ENCODE measurements at places on chromosomes 13 and 19.
A peak's percentile ranks its signal among the peaks of the same experiment; 100 is the strongest.

GRCh38 chr13:43235028-43235427, 211.6 kb downstream of the DNAJC15 start:
- DNase-seq, result no peak

DNA sequence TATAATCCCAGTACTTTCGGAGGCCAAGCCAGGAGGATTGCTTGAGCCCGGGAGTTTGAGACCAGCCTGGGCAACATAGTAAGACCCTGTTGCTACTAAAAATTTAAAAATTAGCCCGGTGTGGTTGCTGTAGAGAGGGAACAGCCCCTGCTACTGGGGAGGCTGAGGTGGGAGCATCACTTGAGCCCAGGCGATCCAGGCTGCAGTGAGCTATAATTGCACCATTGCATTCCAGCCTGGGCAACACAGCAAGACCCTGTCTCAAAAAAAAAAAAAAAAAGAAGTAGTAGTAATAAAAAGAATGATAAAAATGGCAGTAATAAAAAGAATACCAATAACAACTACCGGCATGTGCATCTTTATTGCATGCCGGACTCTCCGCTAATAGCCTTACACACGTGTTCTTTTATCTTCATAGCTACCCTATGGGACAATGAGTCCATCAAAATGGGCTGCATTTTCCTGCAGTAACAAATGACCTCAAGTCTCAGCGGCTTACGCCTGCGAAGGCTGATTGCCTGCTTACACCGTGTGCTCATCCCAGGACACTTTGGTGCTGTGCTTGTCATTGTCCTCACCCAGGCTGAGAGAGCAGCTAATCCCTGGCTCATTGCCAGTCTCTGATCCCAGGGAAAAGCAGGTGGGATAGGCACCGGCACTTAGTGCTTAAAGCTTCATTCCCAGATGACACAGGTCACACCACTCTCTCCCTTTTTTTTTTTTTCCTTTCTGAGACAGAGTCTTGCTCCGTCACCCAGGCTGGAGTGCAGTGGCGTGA, 14.4 kb upstream of the SYCN start:
- no peak for DNase-seq

DNA sequence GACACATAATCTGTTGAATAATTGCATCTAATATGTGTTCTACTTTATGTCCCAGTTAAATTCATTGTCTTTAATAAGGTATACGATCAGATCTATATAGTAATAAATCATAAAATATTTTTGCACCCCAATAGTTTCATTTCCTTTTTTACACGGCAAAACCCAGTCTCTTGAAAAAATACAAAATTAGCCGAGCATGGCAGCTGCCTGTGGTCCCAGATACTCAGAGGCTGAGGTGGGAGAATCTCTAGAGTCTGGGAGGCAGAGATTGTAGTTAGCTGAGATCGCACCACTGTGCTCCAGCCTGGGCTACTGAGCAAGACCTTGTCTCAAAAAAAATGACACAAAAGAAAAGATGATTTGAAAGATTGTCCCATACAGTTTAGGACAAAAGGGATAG, 52.3 kb upstream of the PARP4 start:
- DNase-seq, result no peak

DNA sequence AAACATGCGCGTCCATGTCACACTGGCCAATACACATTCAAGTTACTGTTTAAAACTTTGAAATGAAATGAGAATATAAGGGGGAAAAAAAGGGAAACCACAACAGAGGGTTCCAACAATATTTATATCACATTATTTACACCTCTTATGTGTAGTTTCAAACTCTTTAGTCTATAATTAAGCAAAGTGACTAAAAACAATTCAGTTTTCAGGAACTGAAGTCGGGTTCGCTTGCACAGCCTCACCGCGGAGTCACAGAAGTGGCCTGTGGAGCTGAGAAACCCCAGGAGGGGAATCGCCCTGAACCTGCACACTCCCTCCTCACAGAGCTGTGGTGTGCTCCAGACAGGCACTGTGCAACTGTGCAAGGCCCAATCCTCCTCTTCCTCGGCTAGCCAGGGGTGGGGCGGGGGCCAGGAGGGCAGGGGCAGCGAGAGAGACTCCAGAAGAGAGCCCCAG, 75.9 kb downstream of the STK24 start:
- DNase-seq, result no peak

GRCh38 chr13:21753117-21753729, 82.3 kb downstream of the FGF9 start:
- no peak for DNase-seq

DNA sequence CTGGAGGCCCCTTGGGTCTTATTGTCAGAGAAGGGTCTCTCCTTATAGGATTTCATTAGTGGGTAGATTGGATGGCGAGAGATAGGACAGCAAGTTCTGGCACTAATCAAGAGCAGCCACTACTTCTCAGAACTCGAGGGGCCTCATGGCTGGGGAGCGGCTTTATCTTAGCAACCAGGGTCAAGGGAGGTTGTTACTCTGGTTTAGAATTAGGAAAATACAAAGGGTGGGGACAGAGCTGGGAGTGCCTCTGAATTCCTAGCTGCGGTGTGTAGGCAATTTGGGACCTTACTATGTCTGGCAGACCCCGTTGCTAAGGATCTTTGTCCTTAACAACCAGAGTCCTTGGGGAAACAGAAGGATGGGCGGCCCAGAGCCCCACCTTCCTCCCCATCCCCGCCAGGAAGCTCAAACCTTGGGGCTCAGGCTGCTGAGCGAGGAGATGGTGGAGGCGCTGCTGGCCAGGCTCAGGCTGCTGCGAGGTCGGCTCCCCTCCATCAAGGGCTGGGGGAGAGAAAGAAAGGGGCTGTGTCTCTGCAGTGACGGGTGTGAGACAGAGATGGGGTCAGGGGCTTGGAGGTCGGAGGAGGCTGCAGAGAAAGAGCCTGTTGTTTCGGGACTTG, 1.2 kb downstream of the PLEKHA4 start:
- DNase-seq, result peak; percentile 85

- DNase-seq, result no peak
These were observed 28.7 kb upstream of the CD33 start for GRCh38 chr19:51196181-51196580.

DNA sequence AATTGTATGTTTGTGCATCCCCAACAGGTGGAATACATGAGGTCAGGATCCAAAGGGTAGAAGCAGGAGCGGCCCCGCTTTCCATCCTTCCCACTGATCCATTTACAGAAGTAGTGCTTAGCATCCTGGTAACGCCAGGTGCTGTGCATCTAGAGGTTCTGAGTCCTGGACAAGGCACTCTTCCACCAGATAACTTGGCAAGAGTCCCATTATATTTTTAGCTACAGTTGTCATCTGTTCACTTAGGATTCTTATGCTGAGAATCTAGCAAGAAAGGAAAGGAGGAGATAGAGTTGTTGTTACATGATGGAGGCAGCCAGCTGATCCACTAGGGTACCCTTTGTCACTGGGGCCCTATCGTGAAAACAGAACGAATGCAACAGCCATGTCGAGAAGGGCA, 389.5 kb upstream of the ZNF507 start:
- no peak for DNase-seq

DNA sequence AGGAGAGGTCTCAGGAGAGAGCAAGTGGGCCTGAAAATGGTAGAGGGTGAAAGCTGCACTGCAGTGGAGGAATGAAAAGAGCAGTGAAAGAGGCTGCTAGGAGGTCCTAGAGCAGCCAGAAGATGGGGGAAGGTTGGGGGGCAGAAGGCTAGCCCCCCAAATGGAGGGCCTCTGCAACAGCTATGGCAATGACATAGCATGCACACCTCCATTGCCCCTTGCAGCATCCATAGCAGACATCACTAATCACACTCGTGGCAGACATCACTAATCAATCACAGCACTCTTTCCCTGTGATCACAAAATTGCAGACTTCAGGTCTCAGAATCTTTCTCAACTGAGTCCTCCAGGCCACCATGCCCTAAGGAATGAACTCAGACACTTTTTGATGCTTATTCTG, 21.9 kb downstream of the CCL25 start:
- no peak for DNase-seq

DNA sequence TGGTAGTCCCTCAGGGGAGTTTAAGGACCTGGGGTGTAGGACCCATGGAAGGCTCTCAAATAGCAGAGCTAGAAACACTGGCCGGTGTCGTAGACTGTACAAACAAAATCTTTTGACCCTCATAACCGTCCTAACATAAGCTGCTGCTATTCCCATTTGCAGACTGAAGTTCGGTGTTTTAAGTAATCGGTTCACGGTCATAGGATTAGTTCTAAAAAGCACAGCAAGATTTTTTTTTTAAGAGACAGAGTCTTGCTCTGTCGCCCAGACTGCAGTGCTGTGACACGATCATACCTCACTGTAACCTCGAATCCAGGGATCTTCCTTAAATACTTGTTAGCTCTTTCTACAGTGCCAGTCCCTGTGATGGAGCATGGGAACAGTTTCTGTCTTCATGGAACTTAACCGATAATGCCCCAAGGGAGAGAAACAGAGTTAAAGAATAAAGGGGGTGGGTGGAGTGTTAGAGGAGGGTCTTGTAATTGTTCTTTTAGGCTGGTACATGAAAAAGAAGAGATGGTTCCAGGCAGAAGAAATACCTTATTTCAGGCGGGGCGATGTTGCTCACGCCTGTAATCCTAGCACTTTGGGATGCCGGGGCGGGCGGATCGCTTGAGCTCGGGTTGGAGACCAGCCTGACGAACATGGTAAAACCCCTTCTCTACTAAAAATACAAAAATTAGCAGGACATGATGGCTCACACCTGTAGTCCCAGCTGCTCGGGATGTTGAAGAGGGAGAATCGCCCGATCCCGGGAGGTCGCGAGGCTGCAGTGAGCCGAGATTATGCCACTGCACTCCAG, 475 bp upstream of the ZC3H4 start:
- DNase-seq, result no peak

- no peak for DNase-seq
These were observed 4.8 kb downstream of the TPT1 start for GRCh38 chr13:45336025-45336800.

DNA sequence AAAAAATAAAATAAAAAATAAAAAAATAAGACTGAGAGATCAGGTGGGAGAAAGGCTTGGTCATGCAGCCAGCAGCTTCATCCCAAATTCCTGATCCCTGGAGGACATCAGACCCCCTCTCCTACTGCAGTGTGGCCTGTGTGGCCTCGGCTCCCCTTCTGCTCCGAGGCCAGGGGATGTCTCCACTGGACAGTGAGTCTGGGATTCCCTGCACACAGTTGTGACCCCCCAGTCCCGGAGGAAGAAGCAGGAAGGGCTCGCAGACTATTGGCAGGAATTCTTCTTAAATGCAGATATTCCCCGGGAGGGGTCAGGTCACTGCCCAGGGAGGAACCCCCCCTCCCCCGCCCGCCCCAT, 41.9 kb downstream of the ZNF627 start:
- no peak for DNase-seq

GRCh38 chr13:19663416-19663979, 30.0 kb downstream of the MPHOSPH8 start:
- DNase-seq, result no peak

GRCh38 chr19:43674183-43674582, 4.2 kb upstream of the PLAUR start:
- DNase-seq, result no peak

GRCh38 chr19:35126624-35126959, 8.3 kb downstream of the LGI4 start:
- DNase-seq, result no peak

DNA sequence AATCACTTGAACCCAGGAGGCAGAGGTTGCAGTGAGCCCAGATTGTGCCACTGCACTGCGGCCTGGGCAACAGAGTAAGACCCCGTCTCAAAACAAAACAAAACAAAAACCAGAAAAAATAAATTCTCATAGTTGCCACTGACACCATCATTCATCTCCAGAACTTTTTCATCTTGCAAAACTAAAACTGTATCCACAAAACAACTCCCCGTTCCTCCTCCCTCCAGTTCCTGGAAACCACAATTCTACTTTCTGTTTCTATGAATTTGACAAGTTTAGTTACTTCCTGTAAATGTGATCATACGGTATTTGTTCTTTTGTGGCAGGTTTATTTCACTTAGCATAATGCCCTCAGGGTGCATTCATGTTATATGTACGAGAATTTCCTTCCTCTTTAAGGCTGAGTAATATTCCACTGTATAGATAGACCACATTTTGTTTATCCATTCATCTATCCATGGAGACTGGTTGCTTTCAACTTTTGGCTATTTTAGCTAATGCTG, 13.2 kb upstream of the ADGRE5 start:
- no peak for DNase-seq

GRCh38 chr13:74921326-74921725, 560.6 kb downstream of the TBC1D4 start:
- no peak for DNase-seq

- no peak for DNase-seq
These were observed 5.7 kb downstream of the SLC7A9 start for GRCh38 chr19:32863841-32864240.

Data from erythroblast (primary cell).